Lung microvascular endothelial cell (primary cell): ENCODE measurements at places on chromosomes 4 and X. TPM values are rescaled to one million over a fixed set of nuclear protein-coding genes. Genes with fewer than 3 reads are reported as not detected.
A peak's percentile ranks its signal among the peaks of the same experiment; 100 is the strongest.

The NMU gene
- 0.22 TPM in 1 of 2 replicates, not detected in the other for total RNA-seq

The YIPF7 gene
- not detected in 2 replicates for total RNA-seq

The UBE2A gene
- 14.6 and 16.3 TPM in 2 replicates for total RNA-seq

The GLRA3 gene
- not detected in 2 replicates for total RNA-seq

The NIPAL1 gene
- under 0.01 and 0.20 TPM in 2 replicates for total RNA-seq

The ZMYM3 gene
- total RNA-seq: 7.9 and 8.5 TPM in 2 replicates

The ARSJ gene
- 12.4 and 13.9 TPM in 2 replicates for total RNA-seq

GRCh38 chr4:59565836-59566235, 1634.3 kb upstream of the ADGRL3 start:
- no peak for DNase-seq

GRCh38 chrX:20046223-20046622, 55.4 kb upstream of the BCLAF3 start:
- DNase-seq: no peak

GRCh38 chr4:129972257-129972656, 876.3 kb downstream of the C4orf33 start:
- no peak for DNase-seq

- DNase-seq: no peak
These were observed 72.6 kb upstream of the PPARGC1A start for GRCh38 chr4:23962462-23962861.

DNA sequence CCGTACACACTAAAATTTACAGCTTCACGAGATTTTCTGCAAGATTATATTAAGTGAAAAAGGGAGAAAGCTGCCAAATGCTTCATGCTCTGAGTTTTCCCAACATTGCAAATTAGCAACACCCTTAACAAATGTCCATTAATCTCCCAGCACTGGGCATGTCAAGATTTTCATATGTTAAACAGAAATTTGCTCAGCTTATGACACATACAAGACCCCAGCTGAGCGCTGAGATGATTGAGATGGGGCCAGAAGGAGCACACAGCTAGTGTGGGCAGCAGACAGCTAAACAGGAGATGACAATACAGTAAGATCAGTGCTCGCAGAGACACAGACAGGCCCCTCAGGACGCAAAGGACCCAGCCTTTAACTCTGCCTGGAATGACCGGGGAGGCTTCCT, 208.8 kb downstream of the STK32B start:
- DNase-seq: no peak

DNA sequence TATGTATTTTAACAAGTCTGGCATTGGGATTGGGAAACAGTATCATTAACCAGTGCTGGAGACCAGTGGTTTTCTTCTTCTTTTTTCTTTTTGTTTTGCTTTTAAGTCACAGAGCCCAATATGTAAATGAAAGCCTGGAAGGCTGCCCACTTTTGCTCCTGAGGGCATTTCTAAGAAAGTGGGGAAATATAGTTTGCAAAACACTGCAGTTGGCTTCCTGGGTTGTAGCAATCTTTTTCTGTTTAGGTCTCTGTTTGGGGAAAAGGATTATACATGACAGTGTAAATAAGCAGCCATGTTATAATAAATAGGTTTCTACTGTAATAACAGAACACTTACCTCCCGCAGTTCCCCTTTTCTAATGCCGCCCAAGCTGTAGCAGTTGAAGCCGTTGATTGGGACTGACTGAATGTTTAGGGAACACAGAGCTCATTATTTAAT, 105.5 kb downstream of the TMEM164 start:
- no peak for DNase-seq

- no peak for DNase-seq
These were observed 138.3 kb upstream of the PDHA2 start for GRCh38 chr4:95701500-95702170.

- DNase-seq: no peak
These were observed 1088.5 kb upstream of the INTU start for GRCh38 chr4:126544276-126544675.

DNA sequence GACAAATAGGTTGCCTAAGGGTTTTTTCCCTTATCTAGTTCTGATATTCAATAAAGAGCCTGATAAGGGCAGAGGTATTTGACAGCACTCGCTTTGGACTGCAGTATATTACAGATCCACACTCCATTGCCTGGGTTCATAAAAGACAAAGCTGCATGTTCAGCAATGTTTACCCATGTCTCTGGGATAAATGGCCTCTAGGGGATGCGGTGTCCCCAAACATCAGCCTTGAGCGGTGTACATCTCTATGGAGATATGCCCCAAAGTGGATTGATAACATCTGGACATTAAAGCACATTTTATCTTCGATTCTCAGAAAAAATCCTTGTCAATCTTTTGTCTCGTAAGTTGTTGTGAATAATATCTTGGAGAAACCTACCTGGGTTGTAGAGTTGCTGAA, 660.8 kb upstream of the AADAT start:
- no peak for DNase-seq

DNA sequence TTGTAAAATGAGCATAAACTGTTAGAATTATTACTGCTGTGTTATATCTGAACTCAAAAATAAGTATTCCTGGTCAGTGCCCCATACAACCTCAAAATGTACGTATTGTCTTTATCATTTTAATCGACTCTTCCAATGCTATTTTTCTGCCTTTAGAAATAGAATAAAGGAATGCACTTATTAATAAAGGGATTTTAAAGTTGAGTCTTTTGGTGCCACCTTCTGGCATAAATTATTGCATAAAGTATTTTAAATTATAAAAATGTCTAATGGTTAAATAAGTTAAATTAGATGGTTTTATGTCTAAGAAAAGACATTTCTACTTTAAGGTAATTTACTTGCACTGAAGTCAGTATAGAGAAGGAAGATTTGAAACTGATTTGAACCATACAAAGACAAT, 424.0 kb upstream of the NDST4 start:
- DNase-seq: no peak

- peak; percentile 17 for DNase-seq
These were observed 473 bp upstream of the VAMP7 start for GRCh38 chrX:155880586-155881157.
